Activated CD4-positive, alpha-beta T cell treated with anti-CD3 and anti-CD28 coated beads for 4 hours (primary cell): ENCODE measurements at places on chromosomes 2 and 18.

GRCh38 chr2:202039278-202040078 is 5.8 kb downstream of the FZD7 start:
- DNase-seq, result no peak

DNA sequence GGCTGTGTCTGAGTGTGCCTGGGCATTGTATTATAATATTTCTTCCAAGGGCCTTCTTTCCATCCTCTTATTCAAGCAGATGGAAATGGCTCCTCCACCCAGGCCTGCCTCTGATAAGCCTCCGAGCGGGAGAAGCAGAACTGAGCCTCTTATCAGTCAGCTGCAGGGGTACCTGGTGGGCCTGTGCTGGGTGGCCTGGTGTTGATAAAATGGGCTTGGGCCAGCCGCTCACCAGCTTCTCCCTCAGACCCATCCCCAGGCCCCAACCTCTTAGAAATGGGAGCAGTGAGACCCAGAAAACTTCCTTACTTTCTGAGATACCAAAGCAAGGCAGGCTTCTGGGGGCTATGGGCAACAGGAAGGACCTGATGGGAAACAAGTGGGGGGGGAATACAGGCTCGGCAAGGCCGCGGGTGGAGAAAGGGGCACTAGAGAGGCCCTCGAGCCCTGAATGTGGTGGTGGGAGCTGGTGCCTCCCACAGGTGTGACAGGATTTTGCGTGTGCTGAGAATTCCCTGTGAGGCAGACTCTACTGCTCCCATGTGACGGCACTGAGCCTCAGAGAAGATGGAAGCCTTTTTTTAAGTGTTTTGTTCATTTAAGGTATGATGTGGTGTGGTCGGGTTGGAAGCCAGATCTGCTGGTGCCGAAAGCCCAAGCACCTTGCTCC is 18.3 kb downstream of the GYPC start:
- no peak for DNase-seq

- no peak for DNase-seq
These were observed 186.4 kb downstream of the RNF152 start for GRCh38 chr18:61706276-61706915.

DNA sequence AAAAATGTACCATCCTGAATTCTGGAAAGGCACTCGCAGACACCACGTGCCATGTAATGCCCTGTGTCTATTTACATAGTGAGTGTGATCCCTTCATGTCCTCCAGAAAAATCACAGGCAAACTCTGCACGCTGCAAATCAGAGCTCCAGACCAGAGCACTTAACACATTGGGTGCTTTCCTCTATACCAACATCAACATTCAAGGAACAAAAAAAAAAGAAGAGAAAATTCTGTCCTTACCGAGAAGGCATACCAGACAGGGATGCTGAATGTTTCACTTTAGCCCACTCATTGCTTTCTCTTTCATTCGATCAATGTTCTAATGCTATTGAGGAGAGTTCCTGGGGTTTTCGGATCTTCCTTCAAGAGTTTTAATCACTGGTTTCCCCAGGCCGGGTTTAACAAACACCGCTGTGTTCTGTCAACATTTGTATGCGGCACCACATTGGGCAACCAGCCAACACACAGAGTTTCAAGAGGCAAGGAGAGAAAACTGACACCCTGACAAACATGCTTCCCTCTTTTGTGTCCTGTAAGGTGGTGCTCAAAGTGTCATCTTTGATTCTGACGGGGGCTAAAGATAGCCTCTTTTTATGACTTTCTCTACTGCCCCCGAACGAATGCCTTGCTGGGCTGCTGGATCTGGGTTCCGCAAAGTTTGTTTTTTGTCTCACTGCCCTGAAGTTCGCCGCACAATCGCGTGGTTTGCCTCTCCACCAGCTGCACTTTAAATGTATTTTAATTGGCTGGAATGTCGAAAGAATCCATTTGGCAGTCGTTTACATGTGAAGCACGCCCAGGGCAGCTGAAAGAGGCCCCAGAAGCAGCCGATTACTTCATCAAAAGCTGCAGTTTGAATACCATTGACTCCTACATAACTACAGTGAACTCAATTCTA is 106.4 kb upstream of the NCKAP5 start:
- no peak for DNase-seq

- no peak for DNase-seq
These were observed 9.6 kb downstream of the MARCHF4 start for GRCh38 chr2:216362730-216363129.

- DNase-seq, result no peak
These were observed 183.5 kb upstream of the OSR1 start for GRCh38 chr2:19541884-19542283.

DNA sequence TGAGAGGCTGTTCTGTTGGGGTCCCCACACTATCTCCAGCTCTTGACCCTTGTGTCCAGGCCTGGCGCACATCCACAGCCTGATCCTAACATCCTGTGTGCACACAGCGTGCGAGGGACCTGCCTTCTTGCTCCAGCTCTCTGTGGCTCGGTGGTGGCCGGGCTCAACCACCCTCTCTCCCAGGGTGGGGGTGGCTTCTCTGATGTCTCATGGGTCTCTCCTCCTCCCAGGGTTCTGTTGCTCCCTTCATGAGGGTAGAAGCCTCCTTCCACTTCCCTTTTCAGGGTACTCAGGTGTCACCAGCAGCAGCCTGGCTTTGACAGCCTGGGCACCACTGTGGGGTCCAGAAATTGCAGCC is 196.9 kb upstream of the RAB6C start:
- DNase-seq, result no peak

DNA sequence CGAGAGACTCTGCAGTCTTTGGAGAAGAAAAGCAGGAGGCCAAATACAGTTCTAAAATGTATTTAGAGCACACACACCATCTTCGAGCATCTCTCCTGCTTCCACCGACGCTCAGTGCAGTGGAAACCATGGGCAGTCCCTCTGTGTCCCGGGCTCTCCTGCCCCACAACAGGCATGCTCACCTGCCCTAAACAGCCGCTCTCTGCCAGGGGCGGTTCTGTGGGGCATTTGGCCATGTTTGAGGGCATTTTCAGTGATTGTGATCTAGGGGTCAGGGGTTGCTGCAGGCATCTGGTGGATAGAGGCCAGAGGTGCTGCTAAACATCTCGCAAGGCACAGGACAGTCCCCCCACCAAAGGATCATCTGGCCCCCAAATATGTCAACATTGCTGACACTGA is 55.8 kb downstream of the EMX1 start:
- no peak for DNase-seq

GRCh38 chr2:69773206-69773605 is 31.3 kb downstream of the ANXA4 start:
- DNase-seq, result no peak

DNA sequence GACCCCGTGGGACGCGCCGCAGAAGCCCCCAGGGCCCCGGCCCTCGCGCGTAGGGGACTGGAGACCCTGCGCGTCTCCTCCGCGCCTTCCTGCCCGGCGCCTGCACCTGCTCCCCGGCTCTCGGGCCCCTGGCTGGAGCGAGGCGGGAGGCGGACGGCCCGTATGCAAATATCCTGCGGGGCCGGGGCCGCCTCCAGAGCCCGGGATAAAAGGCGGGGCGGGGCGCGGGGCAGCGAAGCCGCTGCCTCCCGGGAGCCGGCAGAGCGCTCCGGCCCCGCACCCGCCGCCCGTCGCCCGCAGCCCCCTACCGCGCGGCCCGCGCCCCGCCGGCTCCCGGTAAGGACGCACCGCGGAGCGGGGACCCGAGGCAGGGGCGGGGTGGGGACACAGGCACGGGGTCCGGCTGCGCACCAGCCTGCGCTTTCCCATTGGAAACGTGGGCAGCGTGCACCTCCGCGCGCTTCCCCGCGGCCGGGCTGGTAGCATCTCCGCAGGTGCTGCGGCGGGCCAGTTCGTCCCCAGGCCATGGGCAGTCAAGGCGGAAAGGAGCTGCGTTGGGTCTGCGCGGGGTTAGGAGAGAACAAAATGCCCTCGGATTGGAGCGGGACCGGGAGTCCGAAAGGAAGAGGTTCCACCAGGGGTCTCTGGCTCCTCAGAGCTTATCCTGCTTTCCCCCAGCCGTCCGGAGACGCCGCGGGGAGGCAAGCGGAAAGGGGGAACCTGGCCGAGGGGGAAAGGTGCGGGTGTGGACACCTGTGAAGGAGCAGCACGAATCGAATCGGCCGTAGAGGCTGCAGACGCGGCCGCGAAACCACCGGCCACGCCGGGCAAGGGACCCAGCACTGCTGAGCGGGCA is at the start of gene ATP6V1C2:
Gene ATP6V1C2, plus strand, starts transcription at position 235 of the 856 bp plus-strand sequence. CDS start 1,220 bp downstream, outside the sequence.
- DNase-seq, result no peak
